NCI-H1105 (cell line): ENCODE measurements at places on chromosomes 5 and 9.
A peak's percentile ranks its signal among the peaks of the same experiment; 100 is the strongest.

GRCh38 chr5:53422539-53422938, 57.9 kb upstream of the FST start:
- no peak for DNase-seq

- DNase-seq, result no peak
Measured at GRCh38 chr5:16957304-16958196, 21.5 kb upstream of the MYO10 start.

DNA sequence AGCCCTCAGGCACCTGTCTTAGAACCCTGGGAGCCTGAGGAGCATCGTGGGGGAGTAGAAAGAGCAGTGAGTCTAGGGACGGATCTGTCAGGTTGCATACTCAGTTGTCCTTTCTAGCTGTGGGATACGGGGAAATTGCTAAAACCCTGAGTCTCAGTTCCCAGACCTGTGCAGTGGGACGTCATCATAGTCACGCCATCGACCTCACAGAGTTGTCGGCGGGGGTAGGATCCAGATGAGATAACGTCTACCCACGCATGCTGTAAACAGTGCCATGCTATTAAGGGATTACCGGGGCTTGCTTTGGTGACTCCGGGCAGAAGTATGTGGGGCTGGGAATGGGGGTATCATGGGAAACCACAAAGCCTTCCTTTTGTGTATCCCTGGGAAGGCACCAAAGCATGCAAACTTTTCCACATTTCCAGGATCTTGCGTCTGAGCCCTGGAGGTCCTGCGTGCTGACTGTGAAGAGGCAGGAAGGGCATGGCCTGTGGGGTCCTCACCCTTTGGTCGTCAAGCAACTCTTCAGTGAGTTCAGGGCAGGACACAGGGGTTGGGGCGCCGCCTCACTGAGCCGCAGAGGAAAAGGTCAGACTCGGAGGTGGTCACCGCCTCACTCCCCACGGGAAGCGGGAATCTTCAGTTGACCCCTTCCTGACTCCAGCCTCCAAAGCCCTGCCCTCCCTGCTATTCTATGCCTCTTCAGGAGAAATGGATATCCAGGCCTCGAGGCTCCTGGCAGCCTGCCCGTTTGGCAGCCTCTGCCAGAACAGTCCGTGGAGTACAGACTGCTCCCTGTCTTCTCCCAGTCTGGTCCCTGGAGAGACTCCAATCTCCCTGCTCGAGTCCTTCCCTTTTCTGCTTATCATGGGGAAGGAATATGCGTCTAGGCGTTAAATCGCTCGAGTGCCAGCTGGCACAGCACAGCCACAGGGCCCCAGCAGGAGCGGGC, 186.8 kb upstream of the KLF9 start:
- DNase-seq, result peak; percentile 96

DNA sequence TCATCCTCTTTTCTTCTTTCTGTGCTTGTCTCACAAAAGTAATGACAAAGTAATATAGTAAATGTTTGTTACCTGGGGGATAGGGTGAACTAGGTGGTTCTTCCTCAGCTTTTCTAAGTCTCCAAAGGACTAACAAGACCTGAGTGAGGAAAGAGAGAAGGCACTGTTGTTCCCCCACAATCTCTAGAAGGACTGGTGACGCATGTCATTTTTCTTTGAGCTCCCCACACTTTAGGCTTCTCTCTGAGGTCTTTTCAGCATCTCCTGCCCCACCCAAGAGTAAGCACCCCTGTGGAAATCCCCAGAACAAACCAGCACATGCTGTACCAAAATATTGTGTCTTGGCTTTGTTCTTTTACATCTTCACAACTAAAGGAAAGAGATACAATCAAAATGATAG, 2.4 kb upstream of the IL7R start:
- DNase-seq, result no peak

DNA sequence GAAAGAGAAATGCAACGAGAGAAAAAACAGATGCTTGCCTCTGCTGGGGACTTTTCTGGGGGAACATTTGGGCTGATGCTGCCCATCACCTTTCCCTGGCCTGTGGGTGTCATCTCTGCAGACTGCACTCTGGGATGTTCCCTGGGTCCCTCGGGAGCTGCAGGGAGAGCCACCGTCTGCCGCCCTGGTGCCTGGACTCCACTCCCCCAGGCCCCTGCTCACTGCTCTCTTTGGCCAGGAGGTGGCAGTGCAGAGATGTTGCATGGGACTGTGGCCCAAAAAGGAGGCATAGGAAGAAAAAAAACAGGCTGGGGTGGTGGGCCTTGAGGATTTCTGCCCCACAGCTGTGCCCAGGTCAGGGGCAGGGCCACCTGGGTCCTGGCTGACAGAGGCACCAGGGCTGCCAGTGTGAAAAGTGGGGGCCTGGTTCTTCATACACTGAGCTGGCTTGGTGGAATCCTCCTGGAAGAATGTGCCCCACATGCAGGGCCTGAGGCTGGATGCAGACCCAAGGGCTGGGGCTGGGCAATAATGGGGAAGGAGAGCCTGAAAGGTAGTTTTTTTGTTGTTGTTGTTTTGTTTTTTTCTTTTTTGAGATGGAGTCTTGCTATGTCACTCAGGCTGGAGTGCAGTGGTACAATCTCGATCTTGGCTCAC, 353.6 kb downstream of the SLIT3 start:
- DNase-seq, result no peak

- no peak for DNase-seq
Measured at GRCh38 chr5:151215546-151215880, 8.4 kb downstream of the CCDC69 start.

DNA sequence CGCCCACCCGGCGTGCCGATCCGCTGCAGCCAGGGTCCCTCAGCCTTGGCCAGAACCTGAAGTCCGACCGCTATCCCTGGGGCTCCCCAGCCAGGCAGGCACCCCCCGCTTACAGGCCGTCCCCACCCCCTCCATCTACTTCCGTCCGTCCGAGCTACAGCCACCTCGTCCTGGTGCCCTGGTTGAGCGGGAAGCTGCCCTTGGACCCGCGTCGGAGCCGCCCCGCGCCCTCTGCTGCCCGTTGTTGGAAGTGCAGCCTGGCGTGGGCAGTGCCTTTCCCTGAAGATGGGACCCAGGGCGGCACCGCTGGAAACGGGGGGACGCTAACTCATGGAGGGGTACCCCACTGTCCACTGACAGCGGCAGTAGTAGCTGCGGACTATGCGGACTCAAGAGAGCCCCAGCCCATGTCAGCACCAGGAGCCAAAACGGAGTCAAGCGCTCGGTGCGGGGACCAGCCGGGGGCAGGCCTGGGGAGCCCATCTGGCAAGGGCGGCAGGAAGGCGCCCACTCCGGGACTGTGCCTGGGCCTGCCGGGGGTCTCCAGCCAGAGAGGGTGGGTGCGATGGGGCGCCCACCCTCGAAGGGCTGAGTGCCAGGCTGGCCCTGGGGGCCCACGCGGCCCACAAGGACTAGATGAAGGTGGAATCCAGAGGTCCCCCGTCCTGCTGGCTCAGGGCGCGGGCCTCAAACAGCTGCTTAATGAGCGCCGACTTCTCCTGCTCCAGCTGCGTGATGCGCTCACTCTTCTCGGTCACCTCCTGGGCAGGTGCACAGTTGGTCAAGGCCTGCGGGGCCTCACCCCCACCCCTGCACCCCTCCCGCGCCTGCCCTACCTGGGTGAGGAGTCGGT, 6.1 kb downstream of the SAPCD2 start:
- DNase-seq, result no peak
